ENCODE measurements at places on chromosomes 2 and 18.

- no peak for DNase-seq
These were observed 784.0 kb upstream of the KLHL29 start for GRCh38 chr2:22600999-22601398.

DNA sequence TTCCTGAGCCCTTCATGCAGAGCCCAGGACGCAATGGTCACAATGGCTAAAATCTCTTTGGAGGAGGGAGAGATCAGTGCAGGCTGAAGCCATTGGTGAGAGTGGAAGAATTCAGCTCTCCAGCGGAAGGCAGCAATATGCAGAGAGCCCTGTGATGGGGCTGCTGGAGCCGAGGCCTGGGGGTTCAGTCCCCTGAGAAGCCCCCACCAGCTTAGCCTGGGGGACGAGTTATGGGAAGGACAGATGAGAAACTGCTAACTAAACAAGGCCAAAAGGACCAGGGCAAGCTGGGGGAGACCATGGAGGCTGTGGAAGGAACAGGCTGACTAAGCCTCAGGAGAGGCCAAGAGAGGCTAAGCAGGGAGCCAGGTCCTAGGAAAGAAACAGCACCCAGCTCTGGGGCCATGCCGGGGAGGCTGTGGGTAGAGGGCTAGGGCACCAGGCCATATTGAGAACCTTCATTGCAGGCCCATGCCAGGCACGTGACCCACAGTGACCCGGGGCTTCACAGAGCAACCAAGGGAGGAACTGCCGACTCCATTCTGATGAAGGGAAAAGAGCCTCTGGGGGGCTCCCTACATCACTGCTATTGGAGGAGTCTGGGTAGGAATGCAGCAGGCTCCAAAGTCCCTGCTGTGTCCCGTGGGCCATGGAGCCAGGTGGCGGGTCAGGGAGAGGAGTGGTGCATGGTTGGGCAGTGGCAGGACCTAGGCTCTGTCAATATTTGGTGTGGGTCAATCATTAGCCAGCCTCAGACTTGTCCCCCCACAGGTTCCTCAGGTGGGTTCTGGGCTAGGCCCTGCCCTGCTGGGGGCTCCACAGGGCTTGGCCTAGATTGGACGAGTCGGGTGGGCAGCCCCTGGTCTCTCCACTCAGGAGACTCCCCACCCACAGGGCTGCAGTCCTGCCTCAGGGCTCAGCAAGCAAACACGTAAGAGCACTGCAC, 19.8 kb downstream of the PROC start:
- DNase-seq, result no peak

DNA sequence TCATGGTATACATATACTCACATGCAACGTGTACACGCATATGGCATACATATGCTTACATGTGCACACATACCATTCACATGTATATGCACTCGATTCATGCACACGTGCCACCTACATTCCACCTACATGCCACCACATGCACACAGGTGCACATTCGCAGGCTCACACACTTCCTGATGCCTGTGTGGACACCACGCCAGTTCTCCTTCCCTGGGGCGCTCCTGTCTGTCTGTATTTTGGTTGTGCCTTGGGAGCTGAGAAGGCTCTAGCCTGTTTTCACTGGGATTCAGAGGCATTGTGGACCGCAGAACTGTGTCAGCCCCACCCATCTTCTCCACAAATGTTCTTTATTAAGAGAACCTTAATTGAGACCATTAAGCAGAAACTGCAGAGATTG, 96.6 kb upstream of the CTDP1 start:
- no peak for DNase-seq

- DNase-seq, result no peak
These were observed 172.9 kb downstream of the EPHA4 start for GRCh38 chr2:221399183-221399582.

DNA sequence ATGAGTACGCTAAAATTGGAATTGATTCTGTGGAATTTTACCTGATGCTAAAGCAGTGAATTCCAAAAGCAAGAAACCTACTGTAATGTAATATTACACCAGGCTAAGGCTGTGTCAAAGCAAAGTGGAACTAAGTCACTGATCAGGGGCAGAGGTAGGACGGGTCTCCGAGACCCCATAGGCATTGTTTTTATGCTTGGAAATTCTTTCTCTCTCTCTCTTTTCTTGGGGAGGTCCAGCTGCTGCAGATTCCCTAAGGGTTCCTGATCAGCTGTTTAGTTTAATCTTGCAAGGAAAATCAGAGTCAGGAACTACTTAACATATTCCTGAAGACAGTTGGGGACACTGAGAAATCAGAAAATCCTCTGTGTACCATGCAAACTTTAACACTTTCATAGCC, 220.2 kb downstream of the SRBD1 start:
- no peak for DNase-seq

DNA sequence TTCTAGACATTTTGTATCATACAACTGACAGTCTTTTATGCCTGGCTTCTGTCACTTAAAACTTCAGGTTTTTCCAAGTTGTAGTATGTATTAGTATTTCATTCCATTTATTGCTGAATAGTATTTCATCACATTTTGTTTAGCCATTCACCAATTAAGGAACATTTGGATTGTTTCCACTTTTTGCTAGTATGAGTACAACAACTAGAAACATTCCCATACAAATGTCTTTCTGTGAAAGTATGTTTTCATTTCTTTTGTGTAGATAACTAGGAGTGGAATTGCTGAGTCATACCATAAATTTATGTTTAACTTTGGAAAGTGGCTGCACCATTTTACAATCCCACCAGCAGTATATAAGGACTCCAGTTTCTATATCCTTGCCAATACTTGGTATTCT, 135.9 kb downstream of the ATAD2B start:
- no peak for DNase-seq

GRCh38 chr2:73232403-73233153, 461 bp downstream of the PRADC1 start:
- DNase-seq, result peak; percentile 53

- no peak for DNase-seq
These were observed 30.9 kb upstream of the KCNE4 start for GRCh38 chr2:223020971-223021675.

- DNase-seq, result no peak
These were observed 1303.7 kb downstream of the DPP10 start for GRCh38 chr2:115746151-115746550.

DNA sequence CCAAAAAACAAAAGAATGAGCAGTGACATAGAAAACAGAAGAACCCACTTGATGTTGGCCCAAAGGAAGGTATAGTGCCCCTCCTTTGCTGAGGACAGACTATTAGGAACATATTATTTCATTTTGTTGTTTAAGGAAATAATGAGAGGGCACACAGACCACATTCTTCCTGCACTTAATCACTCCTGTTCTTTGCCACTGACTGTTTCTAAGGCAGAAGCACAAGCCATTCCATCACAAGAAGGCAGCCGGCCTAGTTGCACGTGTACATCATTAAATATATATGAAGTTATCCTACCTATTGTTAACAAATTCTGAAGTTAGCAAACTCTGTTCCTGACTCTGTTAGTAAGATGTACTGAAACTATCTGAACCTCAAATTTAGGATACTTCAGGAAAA, 110.0 kb downstream of the LNPK start:
- no peak for DNase-seq

DNA sequence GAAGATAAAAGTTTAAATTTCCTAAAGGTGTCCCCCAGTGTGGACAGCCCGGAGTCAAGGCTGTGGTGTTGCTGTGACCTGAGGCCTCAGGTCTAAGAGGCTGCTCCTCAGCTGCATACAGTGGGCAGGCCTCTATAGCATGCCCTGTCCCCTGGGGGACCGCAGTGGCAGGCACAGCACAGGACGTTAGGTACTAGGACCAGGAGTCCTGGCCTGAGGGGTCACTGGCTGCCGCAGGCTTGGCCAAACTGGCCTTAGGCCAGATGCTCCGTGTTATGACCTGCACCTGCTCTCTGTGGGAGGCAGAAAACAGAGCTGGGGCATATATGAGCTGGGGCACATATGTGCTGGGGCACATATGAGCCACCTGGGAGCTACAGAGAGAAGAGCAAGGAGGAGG, 21.2 kb upstream of the MAL start:
- no peak for DNase-seq

DNA sequence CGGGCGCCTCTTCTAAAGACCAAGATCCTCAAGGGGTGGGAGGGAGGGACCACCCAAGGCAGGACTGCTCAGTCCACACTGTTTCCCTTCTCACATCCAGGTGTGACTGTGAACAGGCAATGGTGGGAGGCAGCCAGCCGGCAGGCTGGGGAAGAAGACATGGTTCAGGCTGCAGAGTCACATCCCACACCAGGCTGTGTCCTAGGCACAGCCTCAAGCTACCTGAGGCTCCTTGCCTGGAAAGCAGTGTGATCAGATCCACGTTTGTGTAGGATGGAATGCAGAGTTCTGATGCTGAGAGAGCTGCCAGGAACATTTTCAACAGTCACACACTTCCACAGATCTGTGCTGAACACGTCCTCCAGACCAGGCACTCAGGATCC, 16.4 kb downstream of the SLC66A2 start:
- no peak for DNase-seq

DNA sequence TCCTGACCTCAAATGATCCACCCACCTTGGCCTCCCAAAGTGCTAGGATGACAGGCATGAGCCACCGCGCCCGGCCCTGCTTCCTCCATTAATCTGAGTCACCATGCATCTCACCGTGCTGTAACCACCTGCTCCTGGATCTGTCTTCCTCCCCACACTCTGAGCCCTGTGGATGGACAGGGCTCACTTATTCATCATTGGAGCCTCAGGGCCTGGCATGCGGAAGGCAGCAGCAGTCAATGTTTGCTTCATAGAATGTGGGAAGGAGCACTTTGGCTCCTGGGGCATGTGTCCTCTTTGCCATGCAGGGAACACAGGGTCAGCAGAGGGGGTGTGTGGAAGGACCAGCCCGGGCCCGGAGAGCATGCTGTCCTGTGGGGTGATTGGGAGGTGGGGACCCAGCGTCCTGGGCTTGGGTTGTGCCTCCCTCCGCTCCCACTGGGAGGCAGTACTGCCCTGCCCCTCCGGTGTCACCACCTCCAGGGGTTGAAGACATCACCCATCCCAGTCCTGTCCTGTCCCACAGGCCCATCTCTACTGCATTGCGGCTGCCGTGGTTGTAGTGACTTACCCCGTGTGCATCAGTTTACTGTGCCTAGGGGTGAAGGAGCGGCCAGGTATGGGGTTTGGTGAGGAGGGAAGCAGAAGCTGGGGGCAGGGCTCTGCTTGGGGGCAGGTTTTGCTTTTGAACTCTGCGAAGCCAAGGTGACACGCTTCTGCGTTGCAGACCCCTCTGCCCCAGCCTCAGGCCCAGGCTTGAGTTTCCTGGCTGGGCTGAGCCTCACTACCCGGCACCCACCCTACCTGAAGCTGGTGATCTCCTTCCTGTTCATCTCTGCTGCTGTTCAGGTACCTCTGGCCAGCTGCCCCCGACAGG, 11.5 kb downstream of the MFSD2B start:
- DNase-seq, result peak; percentile 43

DNA sequence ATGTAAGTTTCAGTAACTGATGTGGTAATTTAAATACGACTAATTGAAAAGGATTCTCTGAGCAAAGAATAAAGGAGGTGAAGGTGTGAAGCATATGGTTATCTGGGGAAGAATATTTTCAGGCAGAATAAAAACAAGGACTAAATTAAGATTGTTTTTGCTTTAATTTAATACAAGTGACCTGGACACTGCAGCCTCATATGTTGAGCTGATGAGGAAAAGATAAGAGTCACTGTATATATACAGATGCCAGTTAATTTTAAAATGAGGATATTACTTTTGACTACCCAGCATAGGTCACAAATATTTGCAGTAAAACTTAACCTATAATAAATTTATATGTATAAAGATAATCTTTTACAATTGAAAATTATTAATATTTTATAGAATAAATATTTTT, 47.8 kb upstream of the LRP1B start:
- no peak for DNase-seq

DNA sequence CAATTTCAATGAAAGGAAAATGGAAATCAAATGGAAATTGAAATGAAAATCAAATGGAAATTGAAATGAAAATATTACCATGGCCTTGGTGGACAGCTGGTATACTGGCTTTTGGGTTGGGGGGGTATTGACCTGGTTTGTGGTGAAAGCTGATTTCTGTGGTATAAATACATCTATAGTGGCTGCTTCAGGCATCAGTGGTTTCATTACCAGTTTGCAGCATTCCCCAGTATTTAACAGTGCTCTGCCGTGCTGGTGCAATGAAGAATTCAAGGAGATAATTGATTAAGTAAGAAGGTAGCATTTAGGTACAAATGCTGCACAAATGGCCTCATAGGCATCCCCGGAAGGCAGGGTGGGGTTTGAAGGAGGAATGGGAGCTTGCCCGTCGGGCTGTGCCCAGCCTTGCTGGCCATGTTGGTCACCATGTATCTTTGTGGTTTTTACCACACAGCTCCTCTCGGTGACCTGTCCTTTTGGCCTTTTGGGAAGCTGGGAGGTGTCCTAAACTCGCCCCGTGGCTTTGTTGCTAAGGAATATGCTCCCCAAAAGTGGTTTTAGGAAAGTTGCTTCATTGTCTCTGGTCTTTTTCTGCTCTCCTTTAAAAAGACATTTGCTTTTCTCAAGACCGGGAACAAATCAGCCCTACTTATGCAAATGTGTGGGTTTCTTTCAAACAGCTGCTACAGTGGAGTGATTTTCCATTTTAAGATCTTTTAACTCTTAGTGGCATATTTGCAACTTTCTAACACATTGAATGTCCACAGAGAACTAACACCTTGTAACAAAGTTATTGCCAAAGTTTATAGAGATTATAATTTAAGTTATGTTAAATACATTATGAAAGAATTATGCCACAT, 28.6 kb downstream of the SNTG2 start:
- DNase-seq, result no peak

DNA sequence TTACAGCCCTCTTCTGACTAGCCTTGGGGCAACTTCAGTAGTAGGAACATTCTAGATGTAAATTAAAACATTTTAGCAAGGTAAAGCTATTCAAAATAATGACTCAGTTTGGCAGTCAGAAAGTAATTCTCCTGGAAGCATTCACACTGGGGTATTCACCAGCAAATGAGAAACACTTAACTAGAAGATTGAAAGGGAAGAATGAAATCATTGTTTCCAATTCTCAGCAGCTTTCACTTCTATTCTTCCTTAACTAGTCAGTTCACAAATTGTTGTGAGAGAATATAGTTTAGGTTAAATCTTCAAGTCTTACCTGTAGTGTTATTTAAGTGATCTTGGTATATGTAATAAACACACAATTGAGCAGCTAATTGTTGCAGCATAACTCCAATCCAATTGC, 1135.6 kb upstream of the FAM98A start:
- no peak for DNase-seq
